ENCODE measurements at places on chromosomes 5 and 9. TPM values are rescaled to one million over a fixed set of nuclear protein-coding genes. Genes with fewer than 3 reads are reported as not detected.

GNA14 gene
- total RNA-seq: 6.6 TPM

DNA sequence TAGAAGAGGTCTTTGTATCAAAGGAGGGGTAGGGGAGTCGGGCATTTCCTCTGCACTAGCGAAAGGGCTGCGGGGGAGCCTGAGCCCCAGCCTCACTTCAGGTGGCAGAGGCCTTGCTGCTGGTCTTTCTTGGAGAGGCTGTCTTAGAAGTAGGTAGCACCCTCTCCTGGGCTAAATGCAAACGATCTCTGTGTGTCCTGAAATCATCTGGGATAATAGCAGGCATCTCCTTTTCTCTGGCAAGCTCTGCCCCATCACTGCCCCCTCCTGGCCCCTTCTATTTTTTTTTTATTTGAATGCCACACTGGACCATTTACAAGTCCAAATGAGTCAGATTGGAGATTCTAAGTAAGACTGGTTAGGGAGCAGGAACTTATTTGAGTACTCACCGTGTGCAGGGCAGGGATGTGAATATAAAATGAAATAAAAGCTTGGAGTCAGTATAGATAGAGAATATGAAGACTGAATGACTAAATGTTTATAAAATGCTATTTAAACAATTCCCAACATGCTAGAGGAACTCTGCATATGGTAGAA is 137.1 kb downstream of the FGF1 start:
- DNase-seq: no peak

ZNF883 gene
- 0.86 TPM for total RNA-seq

- DNase-seq: no peak
Observed at GRCh38 chr5:129500101-129500500, 40.0 kb downstream of the ADAMTS19 start.

PPP1R26 gene
- 6.7 TPM for total RNA-seq

DNA sequence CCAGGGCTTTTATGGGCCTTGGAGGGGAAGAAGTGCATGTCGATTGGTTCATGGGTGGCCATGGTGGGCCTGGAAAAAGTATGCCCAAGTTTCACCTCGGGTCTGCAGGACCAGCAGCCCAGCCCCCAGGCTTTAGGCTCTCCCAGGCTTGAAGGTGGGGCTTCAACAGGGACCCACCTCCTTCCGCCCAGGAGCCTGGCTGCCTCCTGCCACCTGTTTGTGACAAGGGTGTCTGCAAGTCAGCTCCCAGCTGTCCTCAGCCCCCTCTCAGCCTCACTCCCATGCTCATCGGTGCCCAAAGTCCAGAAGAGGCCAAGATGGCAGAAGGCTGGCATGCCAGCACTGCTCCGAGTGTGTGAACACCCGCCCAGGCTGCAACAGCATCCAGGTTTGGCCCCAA is 1063.2 kb upstream of the ACO1 start:
- peak; percentile 70 for DNase-seq

GRCh38 chr9:136098844-136099243 is 3.8 kb upstream of the NACC2 start:
- no peak for DNase-seq

GRCh38 chr5:154858972-154859871 is 795 bp downstream of the CNOT8 start:
- no peak for DNase-seq

- DNase-seq: no peak
Observed at GRCh38 chr5:9894571-9895301, 264.6 kb upstream of the TAS2R1 start.

IGFBPL1 gene
- total RNA-seq: not detected

- DNase-seq: no peak
Observed at GRCh38 chr5:153358315-153358976, 132.0 kb upstream of the GRIA1 start.

GRCh38 chr9:77714077-77714549 is 66.0 kb upstream of the GNA14 start:
- no peak for DNase-seq

DNA sequence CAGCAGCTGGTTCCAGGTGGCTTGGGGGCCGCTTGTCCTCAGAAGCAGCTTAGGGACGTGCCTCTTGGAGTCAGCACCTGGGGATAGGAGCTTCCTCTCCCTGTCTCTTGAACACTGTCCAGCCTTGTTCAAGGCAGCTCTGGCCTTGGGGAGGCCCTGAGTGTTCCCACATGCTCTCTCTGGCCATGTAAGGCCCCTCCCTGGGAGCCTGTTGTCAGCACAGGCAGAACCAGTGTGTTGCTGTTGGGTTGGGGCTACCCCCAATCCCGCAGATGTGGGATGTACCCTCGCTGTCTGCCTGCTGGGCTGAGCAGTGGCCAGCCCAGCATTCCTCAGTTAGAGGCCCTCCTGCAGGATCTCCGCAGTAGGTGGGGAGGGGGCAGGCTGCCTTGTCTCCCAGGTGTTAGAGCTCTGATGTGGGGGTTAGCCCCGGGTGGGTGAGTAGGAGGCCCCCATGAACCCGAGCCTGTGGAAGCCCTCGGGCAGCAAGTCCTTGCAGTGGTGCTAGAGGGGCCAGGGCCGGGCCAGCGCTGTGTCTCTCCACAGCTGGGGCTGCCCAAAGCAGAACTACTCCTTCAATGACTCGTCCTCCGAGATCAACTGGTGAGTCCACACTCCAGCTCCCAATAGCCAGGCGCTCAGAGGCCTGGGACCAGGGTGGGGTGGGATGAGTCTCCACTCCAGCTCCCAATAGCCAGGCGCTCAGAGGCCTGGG is 51.6 kb downstream of the KCNT1 start:
- DNase-seq: no peak

DNA sequence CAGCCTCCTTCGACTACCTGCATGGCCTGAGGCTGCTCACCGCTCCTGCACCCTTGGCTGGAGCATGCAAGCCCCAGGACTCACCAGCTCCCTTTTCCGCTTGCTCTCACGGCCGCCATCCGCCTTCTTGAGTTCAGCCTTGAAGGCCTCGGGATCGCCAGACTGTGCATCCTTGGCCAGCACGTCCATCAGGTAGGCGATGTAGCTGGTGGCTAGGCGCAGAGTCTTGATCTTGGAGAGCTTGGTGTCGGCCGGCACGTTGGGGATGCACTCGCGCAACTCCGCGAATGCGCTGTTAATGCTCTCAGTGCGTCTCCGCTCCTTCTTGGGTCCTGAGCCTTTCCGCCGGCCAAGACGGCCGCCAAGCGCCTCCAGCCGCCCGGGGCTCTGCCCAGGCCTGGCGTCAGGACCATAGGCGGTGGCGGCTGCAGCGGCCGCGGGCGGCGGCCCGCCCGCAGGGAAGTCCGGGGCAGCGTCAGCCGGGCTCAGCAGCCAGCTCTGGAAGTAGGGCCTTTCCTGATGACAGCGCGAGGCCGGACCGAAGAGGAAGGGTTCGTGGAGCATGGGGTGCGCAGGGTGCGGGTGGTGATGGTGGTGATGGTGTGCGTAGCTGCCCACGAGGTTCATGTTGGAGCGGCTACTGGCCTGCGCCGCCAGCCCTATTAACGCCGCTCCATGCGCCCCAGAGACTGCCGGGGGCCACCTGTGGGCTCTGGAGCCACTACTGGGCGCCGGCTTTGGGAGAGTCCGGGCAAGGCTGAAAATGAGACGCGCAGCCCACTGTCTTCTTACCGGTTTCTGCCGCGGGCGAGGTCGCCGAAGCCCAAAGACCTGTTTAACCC is 424 bp downstream of the HAND1 start:
- DNase-seq: no peak

CCDC183 gene
- total RNA-seq: 0.70 TPM

- DNase-seq: no peak
Observed at GRCh38 chr5:65334077-65334476, 147.6 kb downstream of the ADAMTS6 start.

DNA sequence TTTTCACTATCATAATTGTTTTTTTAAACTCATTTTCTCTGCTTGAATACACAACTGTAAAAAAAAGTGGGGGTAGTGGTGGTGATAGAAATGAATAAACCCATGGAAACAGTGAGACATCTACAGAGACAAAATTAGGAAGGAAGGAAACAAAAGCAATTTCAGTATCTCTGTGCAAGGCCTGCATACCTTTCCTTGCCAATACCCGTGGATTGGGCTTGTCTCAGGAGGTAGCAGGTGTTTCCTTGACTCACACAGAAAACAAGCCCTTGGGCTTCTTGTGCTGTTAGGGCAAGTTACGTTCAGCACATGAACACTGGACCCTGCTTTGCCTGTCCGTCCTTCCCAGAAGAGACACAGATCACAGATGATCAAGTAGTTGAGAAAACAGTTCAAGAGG is 372.2 kb downstream of the ZSWIM6 start:
- no peak for DNase-seq

GRCh38 chr9:75601280-75601679 is 289.2 kb upstream of the PCSK5 start:
- DNase-seq: no peak

DNA sequence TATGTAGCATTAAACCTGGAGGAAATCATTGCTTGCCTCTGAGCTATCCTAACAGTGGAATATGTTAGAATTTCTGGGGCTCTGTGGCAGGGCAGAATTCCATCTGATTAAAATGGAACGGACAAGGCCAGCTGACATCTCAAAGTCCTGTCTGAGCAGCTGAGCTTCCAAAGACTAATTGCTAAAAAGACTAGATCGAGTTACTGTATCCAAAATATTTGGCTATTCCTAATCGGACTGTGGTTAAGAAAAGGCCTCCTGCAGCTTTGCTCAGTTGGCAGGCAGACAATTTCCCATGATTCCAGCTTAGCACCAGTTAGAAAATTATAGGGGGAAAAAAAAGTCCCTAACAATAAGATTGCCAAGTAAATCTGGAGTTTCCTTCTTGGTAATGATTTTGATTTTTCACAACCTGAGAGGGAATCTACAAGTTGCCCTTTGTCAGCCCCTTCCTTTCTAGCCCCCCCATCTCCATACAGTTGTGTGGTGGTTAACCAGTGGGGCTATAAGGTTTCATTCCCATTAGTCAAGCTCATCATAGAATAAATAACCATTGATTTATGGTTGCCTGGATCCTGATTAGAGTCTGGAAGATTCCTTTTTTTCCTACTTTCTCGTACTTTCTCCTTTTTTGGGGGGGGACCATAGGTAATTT is 26.4 kb downstream of the PTGR1 start:
- DNase-seq: no peak

C9orf78 gene
- 41.7 TPM for total RNA-seq

- DNase-seq: no peak
Observed at GRCh38 chr5:132704875-132705274, 31.1 kb downstream of the IL4 start.

DNA sequence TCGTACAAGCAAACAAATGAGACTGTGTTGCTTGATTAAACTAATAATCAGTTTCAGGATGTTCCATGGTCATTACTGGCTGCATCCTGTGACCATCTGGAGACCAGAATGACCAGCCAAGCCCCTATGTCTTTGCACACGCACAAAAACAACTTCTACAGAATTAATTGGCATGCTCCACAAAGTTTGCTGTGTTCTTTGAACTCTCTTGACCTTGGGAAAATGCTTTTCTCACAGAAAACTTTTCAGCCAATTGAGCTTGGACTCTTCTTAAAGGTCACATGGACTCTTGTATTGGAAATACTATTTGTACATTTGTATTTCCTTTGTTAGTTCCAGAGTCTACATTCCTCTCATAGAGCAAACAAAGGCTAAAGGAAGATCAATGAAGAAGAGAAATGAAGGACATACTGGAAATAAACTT is 147.8 kb downstream of the ARRDC3 start:
- DNase-seq: no peak

Data from spleen (tissue), 13 donors.